ENCODE measurements at places on chromosomes 3 and 15.

GRCh38 chr3:102866845-102867244 is 432.0 kb downstream of the ZPLD1 start:
- DNase-seq: no peak

DNA sequence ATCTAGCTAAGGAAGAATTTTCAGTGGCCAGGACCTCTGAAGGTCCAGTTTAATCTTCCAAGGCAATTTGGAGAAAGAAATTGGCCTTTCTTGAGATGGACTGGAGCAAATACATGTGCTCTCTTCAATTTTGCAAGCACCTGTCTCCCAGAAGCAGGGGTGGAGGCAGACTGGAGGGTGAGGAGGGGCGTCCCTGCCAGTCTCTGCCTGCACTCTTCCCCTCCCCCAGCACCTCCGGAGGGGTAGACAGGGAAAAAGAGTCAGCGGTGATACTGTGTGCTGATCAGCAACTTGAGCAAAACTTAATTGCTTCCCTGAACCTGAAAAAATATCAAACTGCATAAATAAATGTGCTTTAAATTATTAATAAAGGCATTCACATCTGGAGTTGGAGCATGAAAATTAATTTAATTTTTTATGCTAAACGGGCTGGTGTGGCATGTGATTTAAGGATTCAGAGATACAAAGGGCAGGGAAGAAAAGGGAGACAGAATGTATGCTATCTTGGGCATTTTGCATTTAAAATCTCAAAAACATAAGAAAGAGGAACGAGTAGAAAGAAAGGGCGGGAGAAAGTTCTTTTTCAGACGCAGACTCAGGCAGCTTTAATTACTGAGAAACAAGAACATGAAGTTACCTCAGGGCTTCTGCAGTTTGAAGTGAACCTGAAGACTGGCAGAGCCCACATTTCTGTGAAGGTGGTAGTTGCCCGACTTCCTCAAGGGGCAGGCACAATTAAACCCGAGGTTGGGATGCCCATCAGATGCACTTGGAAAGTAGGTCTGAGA is 319.7 kb downstream of the UACA start:
- DNase-seq: no peak

- peak; percentile 33 for DNase-seq
Measured at GRCh38 chr3:69012800-69013252, 658 bp downstream of the EOGT start.

DNA sequence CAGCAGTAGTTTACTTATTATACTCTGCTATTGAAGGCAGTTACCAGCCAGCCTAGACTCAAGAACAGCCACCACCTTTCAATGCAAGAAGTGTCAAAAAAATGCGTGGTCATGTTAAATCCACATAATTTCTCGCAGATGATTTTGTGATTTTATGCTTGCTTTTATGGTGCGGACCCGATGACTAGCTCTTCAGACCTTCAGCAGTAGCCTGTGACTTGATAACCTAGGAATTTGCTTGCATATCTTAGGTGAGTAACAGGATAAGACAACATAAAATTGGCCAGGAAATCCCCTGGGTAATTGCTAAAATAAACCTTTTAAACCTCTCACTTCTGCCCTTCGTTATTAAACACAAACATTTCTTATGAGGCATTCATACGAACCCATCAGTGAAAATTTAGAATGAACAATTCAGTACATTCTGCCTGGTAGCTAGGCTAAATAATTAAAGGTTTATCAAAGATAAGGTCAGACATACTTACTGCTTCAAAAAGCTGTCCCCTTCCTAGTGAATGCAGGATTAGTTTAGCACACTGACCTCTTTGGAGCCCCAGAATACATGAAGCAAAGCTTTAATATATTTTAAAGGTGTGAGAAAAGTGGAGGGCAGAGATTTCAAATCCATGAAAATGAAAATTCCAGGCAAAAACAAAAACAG is 798.8 kb downstream of the OTOL1 start:
- DNase-seq: no peak

DNA sequence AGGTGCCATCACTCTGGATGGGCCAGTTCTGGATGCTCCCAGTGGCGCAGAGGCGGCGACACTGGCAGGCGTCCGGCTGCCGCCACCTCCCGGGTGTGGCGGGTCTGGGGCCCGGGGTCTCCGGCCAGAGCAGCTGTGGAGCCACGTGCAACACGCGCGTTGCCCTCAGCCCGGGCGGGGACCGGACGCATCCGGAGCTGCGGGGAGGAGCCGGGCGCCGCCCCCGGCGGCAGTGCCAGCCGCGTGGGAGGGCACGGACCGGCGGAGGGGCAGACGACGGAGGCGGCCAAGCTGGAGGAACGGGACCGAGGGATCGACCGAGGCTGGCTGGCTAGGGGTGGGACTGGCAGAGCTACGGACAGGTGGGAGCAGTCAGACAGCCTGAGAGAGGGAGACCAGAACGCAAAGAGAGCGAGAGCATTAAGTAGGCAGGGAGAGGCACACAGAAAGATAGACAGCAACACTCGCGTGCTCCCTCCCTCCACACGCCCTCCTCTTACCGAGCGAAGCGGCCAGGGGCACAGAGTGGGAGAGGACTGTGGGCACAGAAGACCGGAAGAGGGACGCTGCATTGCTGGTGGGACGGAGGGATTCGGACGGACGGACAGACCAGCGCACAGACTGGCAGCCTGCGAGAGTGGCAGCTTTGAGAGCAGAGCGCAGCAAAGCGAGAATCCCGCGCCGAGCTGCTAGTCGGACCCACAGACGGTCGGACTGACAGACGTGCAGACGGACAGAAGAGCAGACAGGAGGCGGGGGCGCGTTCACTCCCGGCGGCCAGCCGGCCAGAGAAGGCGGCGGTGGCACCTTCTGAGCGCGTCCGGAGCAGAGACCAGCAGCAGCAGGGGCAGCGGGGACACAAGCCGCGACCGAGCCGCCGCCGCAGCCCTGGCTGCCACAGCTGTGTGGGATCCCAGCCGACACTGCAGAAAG is at the start of gene ARPP21:
TSS of gene ARPP21 (plus strand) at position 272 of the 933 bp plus-strand sequence. CDS start 42,227 bp downstream, outside the sequence.
- no peak for DNase-seq

GRCh38 chr3:49703443-49703927 is 14.1 kb downstream of the RNF123 start:
- peak; percentile 50 for DNase-seq

- no peak for DNase-seq
Measured at GRCh38 chr3:45534632-45535031, 59.9 kb upstream of the LIMD1 start.
